Common myeloid progenitor, CD34-positive (primary cell): ENCODE measurements at places on chromosomes 12 and 14.

- no peak for DNase-seq
- H3K4me1 ChIP-seq, result peaks cover 24% of the 10 kb centered on the region
- no peak overlapping the region for H3K4me3 ChIP-seq
- H3K27me3 ChIP-seq, result peaks cover 64% of the 10 kb centered on the region
- H3K27ac ChIP-seq, result no peak overlapping the region
- H3K36me3 ChIP-seq, result no peaks in the 10 kb centered on the region
These were observed 4.0 kb downstream of the ASCL1 start for GRCh38 chr12:102961466-102961855.

DNA sequence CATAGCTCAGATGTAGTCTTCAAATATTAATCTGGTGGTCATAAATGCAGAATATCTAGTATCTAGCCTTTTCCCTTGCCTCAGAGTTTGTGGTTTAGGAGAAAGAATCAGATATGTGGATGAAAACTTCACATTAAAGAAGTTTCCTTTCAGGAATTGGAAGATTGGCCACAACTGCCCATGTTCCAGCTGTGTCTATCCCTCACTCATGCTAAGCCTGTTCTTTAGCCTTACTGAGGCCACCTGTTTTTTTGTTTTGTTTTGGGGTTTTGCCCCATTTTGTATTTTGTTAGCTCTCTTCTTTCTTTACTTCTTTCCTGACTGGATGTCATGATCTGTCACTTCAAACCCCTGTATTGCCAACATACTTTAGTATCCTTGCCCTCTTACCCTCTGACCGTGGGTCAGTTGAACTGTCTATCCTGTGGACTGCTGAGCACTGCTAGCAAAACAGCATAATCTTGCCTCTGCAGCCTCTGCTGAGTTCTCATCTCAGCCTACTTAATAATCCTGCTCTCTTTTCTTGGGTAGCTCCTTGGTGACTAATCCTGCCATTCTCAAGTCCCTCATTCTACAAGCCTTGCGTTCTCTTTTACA lies 22.0 kb upstream of the CCT2 start:
- no peaks in the 10 kb centered on the region for H3K27me3 ChIP-seq
- DNase-seq, result no peak
- no peak overlapping the region for H3K27ac ChIP-seq

DNA sequence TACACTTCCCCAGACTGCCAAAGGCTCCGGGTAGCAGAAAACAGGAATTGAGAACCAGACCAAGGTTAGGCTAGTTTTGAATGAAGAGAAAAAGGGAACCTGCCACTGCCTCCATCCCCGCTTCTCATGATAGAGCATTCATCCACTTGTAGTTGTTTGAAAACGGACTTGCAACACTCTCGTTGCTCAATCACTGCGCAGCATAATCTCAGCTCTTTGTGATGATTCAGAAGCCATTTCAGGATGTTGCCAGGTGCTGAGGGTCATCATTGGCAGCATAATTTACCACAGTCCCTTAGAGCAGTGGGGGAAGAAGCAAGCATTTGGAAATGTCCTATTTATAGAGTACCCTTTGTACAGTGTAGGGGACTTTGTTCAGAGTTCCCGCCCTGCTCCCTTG lies 25.6 kb downstream of the KCNK13 start:
- no peak overlapping the region for H3K4me3 ChIP-seq
- no peaks in the 10 kb centered on the region for H3K36me3 ChIP-seq
- H3K27me3 ChIP-seq, result no peaks in the 10 kb centered on the region
- no peak overlapping the region for H3K27ac ChIP-seq
- no peaks in the 10 kb centered on the region for H3K4me1 ChIP-seq
- peak; percentile 49 for DNase-seq

DNA sequence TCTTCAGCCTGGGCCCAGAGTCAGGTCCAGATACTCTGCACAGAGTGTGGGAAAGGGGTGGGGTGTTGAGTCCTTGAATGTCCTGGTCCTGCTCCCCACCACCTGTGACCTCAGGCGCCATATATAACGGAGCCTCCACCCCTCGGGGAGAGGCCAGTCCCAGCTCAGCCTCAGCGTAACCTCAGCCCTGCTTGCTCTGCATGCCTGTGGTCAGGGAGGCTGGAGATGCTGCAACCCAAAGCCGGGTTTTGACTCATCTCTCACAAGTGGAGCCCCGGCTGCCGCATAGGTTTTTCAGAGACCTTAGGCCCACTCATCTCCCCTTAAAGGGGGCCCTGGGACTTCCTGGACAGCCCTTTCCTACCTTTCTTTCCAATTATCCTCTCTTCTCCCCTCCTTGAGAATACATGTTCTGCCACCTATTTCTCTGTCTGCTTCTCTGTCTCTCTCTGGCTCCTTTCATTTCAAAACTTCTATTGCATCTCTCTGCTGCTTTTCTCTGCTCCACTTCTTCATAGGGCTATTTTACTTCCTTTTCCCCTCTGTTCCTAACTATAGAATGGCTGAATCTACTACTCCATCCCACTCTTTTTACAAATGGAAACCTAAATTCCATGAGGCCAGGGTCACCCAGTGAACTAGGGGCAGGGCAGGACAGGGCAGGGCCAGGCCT lies 1.2 kb downstream of the ITGB7 start:
- H3K27me3 ChIP-seq, result no peaks in the 10 kb centered on the region
- no peak overlapping the region for H3K4me3 ChIP-seq
- DNase-seq, result no peak
- no peak overlapping the region for H3K27ac ChIP-seq

DNA sequence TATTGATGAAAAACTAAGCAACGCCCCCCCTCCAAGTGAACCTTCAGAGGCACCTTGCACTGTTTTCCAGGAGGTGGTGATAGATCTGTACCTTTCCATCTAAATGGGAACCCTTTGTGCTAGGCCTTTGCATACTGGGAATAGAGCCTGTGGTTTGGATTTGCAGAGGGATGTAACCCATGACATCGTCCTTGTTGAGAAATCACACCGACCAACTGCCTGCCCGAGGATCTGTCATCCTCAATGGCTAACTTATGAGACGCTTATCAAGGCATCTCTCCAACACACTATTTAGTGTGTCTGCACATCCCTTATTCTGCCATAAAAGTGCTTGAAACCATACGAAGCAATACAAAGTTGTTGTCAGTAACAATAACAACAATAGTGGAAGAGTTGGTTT lies 22.9 kb downstream of the NTN4 start:
- DNase-seq, result no peak
- H3K4me1 ChIP-seq, result no peaks in the 10 kb centered on the region
- H3K27ac ChIP-seq, result no peak overlapping the region

GRCh38 chr12:129826273-129826672 lies 77.6 kb downstream of the TMEM132D start:
- no peaks in the 10 kb centered on the region for H3K4me1 ChIP-seq
- no peak overlapping the region for H3K27ac ChIP-seq
- no peak overlapping the region for H3K4me3 ChIP-seq
- H3K36me3 ChIP-seq, result no peaks in the 10 kb centered on the region
- DNase-seq, result no peak
- H3K27me3 ChIP-seq, result no peaks in the 10 kb centered on the region

DNA sequence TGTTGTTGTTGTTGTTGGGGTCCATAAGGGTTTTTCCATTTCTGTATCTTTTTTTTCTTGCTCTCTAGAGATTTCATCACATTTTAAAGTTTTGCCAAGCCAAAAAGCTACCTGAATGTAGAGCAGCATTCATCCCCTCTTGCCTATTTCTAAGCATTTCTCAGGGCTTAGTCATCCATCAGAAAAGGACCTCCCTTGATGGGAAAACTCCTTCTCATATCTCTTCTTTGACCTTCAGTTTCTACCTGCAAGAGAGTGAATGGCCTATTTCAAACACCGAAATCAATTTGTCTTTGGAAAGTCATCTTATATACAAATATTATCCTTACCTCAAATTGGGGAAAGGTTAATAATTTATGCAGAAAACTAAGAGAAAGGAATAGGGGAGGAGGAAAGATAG lies 4.5 kb downstream of the MYBPC1 start:
- no peak overlapping the region for H3K4me3 ChIP-seq
- no peak overlapping the region for H3K27ac ChIP-seq
- H3K36me3 ChIP-seq, result no peaks in the 10 kb centered on the region
- no peaks in the 10 kb centered on the region for H3K4me1 ChIP-seq
- H3K27me3 ChIP-seq, result no peaks in the 10 kb centered on the region

DNA sequence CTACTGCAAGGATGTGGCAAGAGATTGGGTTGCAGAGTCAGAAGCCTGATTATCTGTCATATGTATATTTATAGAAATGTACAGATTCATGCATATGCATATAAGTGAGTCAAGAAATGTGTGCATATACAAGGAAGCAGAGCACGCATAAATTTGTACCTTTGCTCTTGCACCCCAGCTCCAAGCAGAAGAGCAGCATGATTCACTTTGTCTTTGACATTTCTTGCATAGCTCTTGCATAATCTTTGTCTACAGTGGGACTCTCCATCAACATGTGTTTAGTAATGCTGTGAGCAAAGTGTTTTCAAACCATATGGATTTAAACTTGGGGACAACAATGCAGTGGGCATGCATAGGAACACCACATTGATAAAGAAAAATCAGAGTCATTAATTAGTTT lies 330.7 kb upstream of the DCN start:
- no peaks in the 10 kb centered on the region for H3K27me3 ChIP-seq
- no peak overlapping the region for H3K27ac ChIP-seq
- H3K4me1 ChIP-seq, result no peaks in the 10 kb centered on the region
- DNase-seq, result no peak

- H3K4me1 ChIP-seq, result peaks cover 11% of the 10 kb centered on the region
- no peaks in the 10 kb centered on the region for H3K27me3 ChIP-seq
- DNase-seq, result no peak
- no peak overlapping the region for H3K27ac ChIP-seq
These were observed 13.4 kb upstream of the PCNX1 start for GRCh38 chr14:70893858-70894291.

DNA sequence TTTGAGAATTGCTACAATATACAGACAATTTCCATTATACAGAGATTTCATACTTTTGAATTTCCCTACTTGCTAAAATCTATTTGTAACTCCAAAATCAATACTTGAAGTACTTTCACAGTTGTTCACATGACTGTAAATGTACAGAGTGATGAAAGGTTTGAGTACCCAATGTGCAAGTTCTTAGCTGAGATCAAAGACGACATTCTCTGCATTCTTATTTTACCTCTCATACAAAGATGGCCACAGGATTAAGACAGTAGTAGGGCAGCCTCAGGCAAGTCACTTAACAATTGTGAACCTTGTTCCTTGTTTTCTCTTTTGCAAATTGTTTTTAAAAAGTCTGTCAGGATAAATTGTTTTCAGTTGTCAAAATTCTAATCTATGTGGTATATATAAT lies 255.9 kb upstream of the KITLG start:
- no peaks in the 10 kb centered on the region for H3K27me3 ChIP-seq
- no peak overlapping the region for H3K4me3 ChIP-seq
- H3K36me3 ChIP-seq, result no peaks in the 10 kb centered on the region
- no peak overlapping the region for H3K27ac ChIP-seq
- no peak for DNase-seq
- H3K4me1 ChIP-seq, result no peaks in the 10 kb centered on the region

GRCh38 chr14:23604675-23605170 lies 26.1 kb upstream of the JPH4 start:
- no peak for DNase-seq
- H3K4me3 ChIP-seq, result no peak overlapping the region

- H3K36me3 ChIP-seq, result no peaks in the 10 kb centered on the region
- H3K27ac ChIP-seq, result no peak overlapping the region
- H3K4me1 ChIP-seq, result no peaks in the 10 kb centered on the region
- no peak for DNase-seq
These were observed 242.5 kb upstream of the ARHGAP5 start for GRCh38 chr14:31834616-31835015.

- no peaks in the 10 kb centered on the region for H3K36me3 ChIP-seq
- H3K27me3 ChIP-seq, result no peaks in the 10 kb centered on the region
- H3K4me3 ChIP-seq, result no peak overlapping the region
- DNase-seq, result no peak
These were observed 94.3 kb downstream of the OTX2 start for GRCh38 chr14:56715938-56716337.

DNA sequence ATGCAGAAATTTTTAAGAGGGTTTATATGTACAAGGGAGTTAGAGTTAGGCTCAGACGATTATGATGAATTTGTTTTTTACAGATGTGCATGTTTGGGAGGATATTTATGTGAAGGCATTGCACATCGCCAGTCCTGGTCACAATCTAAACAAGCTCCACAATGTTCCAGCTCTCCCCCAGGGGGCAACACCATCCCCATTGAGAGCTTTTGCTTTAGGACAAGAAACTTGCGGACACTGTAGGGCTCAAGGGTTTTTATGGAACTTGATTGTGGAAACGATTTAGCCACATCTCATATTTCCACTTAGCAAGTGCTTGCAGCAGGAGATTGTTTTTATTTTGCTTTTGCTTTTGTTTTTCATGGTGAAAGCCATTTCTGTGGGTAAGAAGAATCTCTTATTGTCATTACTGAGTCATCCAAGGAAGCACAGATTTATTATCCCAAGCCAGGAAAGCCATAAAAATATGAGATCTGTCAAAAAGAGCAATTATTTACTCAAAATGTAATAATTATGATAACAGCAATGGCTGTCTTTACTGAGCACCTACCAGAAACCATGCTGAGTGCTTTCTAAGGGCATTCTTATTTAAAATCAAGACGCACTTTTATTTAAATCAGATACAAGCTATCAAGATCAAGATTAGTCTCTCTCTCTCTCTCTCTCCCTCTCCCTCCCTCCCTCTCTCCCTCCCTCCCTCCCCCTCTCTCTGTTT lies 276.7 kb upstream of the SRRM4 start:
- H3K27ac ChIP-seq, result no peak overlapping the region
- H3K27me3 ChIP-seq, result no peaks in the 10 kb centered on the region
- no peak for DNase-seq
- no peaks in the 10 kb centered on the region for H3K36me3 ChIP-seq
- no peak overlapping the region for H3K4me3 ChIP-seq

DNA sequence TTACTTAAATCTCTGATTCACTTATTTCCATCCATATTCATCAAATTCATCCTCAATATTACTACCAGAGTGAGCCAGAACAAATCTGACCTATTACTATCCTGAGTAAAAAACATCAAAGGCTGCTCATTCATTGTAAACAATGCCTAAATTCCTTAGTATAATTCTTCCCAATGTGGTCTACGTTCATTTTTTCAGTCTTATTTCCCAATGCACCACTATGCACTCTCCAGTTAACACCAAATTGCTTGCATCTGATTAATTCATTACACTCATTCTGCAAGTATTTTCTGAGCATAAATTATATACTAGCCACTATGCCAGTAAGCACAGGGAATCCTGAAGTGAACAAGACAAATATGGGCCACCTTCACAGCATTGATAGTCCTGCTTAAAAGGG lies 110.0 kb downstream of the EPS8 start:
- H3K27ac ChIP-seq, result no peak overlapping the region
- H3K27me3 ChIP-seq, result no peaks in the 10 kb centered on the region
- H3K36me3 ChIP-seq, result no peaks in the 10 kb centered on the region
- H3K4me1 ChIP-seq, result no peaks in the 10 kb centered on the region
- DNase-seq, result no peak

DNA sequence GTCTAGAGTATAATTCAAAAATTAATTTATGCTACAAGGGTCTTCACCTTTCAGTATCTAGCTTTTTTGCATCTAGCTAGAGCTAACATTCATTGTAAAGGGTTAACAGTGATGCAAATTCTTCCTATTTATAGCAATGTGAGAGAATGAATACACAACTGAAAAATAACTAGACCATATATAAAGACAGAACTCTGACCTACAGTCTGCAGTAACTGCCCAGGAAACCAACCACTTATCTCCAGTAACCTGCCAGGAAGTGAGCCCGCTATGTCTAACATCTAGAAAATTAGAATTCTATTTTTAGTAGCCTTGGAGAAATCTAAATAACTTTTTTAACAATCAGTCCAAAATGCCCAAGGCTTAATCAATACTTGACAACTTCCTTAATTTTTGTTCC lies 1021.9 kb downstream of the LRFN5 start:
- no peaks in the 10 kb centered on the region for H3K27me3 ChIP-seq
- H3K27ac ChIP-seq, result peak overlapping the region; percentile 52
- peak; percentile 1 for DNase-seq
